ENCODE measurements at places on chromosomes 4 and X.

DNA sequence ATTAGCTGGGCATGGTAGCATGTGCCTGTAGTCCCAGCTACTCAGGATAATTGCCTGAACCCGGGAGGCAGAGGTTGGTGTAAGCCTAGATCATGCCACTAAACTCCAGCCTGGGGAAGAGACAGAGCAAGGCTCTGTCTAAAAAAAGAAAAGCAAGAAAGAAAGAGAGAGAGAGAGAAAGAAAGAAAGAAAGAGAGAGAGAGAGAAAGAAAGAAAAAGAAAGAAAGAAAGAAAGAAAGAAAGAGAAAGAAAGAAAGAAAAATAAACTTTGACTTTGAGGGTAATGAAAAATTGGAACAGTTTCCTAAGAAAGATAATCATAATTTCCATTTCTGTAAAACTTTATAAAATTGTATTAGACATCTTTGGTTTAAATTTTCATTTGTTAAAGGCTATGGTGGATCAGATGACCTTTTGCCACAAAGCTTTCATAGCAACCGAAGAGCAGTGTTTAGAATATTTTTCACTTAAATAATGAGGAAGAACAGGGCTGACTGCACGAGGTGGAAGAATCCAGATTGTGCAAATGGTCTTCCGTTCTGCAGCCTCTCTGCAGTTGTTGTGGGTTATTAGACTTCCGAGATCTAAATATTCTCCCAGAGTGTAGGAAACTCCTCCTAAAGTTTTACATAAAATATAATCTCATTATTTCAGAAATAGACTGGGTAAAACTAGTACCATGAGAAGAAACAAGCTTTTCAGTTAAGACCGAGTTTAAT, 55.9 kb downstream of the RBM47 start:
- DNase-seq = no peak

DNA sequence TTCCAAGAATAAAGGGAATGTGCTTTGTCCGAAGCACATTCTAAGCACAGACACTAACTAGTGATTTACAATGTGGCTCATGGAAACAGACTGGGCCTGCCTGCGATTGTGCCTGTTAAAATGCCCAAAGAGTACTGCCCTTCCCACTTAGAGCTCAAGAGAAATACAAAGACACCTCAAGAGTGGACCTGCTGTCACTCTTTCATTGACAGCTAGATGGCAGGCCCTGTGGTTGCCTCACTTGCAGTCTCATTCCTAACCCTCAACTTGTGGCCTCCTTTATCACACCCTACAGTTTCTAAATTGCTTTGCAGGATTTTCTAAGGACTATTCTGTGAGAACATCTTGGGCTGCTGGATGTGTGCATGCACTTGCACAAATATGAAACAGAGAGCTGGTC, 331.0 kb upstream of the EMCN start:
- peak; percentile 33 for DNase-seq

DNA sequence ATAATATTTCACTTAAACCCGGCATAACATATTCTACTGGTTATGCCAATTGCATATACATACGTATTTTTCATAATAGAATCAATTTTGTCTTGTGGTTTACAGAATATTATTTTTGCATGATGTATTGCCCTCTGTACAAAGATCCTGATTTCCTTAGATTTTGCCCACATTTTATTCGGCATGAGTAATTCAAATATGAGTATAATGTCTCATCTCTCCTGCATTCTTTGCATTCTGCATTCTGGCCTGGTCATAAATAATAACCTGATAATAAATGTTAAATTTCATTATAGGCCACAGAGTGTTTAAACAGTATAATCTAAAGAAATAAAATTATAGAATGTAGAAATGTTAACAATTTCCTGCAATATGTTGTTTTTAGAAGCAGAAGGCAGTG, 205.3 kb downstream of the TLL1 start:
- no peak for DNase-seq

- DNase-seq = no peak
Observed at GRCh38 chrX:139831017-139831416, 101.8 kb downstream of the ATP11C start.

DNA sequence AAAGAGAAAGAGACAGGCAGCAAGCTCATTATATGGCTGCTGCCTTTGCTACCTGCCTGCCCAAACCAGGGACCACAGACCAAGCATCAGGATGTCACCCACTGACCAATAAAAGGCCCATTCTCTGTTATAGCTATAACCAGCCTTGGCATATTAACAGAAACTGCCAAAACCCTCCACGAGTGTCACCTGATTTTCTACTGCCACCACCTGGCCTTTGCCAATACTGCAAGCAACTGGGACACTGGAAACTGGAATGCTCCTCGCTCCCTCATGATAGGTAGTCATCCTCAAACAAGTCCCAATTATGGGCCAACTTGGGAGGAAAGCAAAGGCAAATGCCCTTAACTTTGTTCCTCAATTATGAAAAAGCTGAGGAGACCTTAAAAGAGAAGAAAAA, 76.0 kb downstream of the SPIN4 start:
- DNase-seq = no peak

GRCh38 chr4:48237996-48238645, 31.5 kb downstream of the TEC start:
- DNase-seq = peak; percentile 13

DNA sequence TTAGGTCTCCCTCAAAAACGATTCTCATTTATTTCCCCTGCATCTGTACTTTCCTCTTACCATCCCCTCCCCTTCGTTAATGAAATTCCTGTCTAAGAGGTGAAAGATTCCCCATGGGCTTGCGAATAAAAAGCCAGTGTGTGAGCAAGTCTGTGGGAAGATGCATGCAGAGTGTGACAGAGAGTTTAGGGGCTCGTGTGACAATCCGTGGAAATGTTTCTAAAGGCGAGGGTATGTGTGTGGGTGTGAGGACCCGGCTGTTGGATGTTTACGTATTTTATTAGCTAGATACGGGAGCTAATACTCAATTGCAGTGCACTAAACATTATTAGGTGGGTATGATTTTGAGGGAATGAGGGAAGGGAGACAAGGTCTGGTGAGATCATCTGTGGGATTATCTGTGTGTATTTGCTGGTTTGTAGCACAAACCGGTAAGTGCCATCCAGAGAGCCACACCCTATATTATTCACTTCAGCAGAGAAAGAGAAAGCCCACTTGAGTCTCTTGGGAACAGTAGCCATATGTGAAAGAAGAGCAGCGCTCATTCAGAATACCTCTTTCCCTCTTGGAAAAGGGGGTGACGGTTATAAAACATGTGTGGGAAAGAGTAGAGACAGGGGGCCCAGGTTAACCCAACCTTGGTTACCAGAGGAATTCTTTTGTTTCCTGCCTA, 893 bp upstream of the HOPX start:
- DNase-seq = peak; percentile 68

DNA sequence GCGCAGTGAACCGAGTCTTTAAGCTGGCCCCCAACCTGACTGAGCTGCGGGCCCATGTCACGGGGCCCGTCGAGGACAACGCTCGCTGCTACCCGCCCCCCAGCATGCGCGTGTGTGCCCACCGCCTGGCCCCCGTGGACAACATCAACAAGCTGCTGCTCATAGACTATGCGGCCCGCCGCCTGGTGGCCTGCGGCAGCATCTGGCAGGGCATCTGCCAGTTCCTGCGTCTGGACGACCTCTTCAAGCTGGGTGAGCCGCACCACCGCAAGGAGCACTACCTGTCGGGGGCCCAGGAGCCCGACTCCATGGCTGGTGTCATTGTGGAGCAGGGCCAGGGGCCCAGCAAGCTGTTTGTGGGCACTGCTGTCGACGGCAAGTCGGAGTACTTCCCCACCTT, 2.2 kb downstream of the PLXNA3 start:
- DNase-seq = no peak

DNA sequence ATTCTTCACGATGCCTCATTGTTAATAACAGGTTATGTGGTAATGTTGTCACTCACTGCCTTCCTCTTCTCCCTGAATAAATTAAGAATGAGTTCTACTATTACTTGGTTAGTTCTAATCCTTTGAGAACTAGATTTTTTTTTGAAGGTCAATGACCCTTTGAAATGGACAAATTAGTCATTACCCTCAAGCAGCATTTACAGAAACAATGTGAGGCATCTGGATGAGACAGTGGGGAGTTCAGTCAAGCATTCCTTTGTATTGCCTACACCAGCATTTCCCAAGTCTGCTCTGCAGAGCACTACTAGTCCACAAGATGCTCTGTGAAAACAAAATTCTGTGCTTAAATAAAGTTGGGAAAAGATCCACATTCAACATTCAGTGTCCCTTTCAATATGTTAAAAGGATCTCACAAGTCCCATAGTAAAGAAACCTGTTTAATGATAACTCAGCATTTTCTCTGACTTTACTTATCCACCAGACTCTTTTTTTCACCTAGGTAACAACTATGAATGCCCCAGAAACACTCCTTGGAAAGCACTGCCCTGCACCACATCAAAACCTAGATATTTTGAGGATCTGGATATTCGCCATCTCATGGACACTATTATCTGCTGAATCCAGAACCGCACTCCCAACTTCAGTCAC, 60.6 kb downstream of the CHRDL1 start:
- DNase-seq = no peak

DNA sequence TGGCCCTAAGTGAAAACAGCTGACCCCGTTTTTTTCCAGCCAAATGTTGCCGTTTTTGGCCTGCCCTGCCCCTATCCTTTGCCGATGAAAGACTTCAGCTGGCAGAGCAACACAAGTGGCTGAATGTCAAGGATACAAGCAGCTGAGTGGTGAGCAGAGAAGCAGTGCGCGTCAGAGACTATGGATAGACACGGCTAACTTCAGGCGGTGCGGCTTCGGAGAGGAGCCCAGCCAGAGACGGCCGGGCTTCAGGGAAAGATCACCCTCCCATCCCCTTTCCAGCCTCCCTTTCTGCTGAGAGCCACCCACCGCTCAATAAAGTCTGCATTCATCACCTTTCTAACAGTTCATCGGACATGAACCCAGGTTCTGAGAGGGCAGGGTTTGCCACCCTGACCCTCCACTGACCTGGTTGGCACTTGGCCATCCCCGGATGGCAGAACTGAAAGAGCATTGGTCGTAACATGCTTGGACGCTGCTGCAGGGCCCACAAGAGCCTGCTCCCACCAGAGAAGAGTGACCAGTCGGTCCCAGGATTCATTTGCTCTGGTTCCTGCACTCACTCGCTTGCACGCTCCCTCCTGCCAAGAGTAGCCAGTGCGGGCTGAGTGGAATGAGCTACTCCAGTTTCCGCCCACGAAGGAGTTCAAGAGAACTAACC, 125.8 kb downstream of the PPEF1 start:
- peak; percentile 46 for DNase-seq

GRCh38 chr4:182145334-182145905, 97.8 kb upstream of the TENM3 start:
- DNase-seq = peak; percentile 48

- peak; percentile 78 for DNase-seq
Observed at GRCh38 chrX:83845397-83845796, 15.5 kb upstream of the CYLC1 start.

DNA sequence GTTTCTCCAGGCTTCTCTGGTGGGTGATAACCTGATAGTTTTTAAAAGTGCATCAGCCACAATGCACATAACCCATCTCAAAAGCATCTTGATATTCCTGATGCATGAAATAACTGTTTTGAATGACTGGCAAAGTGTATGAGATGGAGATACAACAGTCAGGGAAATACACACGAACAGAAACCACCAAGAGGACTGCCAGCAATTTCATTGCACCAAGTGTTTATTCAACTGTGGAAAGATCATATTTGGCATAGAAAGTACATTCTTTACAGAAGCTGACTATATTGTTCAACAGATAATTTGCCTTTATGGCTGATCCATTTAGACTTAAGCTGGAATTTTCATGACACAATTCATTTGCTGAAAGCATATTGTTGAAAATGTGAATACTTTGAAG, 139.5 kb downstream of the SLIT2 start:
- no peak for DNase-seq

DNA sequence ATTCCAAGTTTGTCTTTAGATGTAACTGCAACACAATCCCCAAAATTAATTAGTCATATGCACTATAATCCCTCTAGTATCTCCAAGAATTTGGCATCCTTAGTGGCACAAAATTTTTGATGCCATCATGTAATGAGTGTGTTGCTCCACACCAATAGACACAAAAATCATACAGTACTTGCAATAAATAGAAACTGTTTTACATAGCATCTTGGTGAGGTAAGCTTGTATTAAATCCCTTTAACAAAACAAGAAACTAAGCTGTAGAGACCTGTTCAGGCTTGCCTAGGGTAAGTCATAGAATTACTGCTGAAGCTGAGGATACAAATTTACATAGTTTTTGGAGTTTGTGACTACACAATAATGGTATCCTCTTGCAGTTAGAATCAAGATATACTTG, 64.5 kb upstream of the PRSS12 start:
- DNase-seq = no peak

DNA sequence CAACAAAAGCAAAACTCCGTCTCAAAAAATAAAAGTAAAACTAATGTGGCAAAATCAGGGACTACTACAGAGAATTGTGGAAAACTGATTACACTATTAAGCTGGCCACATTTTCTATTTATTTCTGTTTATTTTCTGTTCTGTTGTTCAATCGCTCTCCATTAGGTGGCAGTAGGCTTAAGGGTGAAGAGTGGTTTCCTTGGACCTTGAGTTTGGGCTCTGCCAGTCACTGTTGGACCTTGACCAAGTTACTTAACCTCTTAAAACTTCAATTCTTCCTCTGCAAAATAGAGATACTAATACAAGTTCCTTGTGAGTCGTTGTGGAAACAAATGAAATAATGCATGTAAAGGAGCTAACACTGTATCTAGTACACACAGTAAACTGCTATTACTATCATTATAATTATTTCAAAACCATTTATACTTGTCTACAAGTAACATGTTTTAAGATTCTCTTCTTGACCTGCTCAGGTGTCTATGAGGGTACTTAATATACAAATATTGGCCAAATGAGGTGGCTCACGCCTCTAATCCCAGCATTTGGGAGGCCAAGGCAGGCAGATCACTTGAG, 15.2 kb downstream of the HSD17B11 start:
- DNase-seq = peak; percentile 57

GRCh38 chrX:103585411-103586313, at the start of gene TCEAL4:
Gene TCEAL4, plus strand, starts transcription at chrX:103585515. Its CDS starts 1,161 bp downstream, at chrX:103586676.
- peak; percentile 74 for DNase-seq

DNA sequence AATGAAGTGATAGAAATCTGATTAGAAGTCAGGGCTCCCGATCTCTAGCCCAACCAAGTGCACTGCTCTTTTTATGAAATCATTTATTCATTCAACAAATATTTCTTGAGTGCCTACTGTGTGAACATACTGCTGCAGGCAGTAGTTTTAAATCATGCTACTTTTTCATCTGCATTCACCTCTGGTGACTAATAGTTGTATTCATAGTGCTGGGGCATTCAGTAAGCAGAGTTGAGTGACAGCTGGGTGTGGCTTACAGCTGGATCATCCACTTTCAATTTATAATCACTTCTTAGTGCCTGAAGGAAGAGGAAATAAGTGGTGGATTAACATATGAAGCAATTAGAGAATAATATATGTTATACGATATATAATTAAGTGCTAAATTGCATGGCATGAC, 94.1 kb upstream of the HPRT1 start:
- peak; percentile 2 for DNase-seq

GRCh38 chr4:845836-846251, 19.9 kb upstream of the CPLX1 start:
- DNase-seq = no peak

- no peak for DNase-seq
Observed at GRCh38 chr4:124682384-124682783, 30.1 kb downstream of the ANKRD50 start.

GRCh38 chr4:38512840-38513239, 151.2 kb upstream of the KLF3 start:
- peak; percentile 68 for DNase-seq

GRCh38 chr4:186227221-186227620, at the start of gene KLKB1:
Gene KLKB1, plus strand, starts transcription at chr4:186227507. Its CDS starts 689 bp downstream, at chr4:186228196.
- peak; percentile 51 for DNase-seq
